NCI-H748 treated with DMSO at 0.1 percent for 48 hours (cell line): ENCODE measurements at places on chromosomes 1 and 21.

- no peak for DNase-seq
These were observed 235.3 kb downstream of the FAF1 start for GRCh38 chr1:50724626-50725286.

DNA sequence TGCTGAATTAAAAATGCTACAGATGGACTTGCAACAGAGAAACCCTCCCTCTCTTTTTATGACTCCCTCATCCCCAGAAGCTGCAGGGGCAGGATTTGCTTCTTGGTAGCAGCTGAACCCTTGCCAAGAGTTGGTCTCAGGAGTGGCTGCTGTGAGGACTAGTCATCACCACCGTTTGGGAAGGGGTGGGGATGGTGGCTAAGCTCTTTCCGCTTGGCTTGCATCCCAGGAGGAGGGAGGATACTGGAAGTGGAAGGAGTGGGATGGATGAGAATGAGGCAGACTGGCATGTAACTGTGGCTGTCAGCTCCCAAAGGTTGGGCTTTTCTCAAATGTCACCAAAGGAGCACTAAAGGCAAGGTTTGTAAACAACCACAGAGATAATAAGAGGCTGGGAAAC lies 50.8 kb upstream of the COL24A1 start:
- DNase-seq: no peak

- DNase-seq: no peak
These were observed 51.5 kb downstream of the CTH start for GRCh38 chr1:70462611-70463010.

DNA sequence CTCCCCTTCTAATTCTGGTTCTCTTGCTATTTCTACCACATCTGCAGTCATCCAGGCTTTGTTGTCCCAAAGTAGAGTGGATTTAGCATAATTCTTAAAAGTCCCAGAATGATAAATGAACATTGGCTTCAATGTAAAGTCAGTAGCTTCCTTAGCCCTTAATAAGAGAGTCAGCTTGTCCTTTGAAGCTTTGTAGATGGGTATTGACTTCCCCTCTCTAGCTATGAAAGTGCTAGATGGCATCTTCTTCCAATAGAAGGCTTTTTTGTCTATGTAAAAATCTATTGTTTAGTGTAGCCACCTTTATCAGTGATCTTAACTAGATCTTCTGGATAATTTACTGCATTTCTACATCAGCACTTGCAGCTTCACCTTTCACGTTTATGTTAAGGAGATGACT lies 181.4 kb upstream of the B3GALT2 start:
- no peak for DNase-seq

- DNase-seq: no peak
These were observed 84.3 kb downstream of the TENT5C start for GRCh38 chr1:117689997-117690625.

- DNase-seq: no peak
These were observed 395.4 kb downstream of the RRAGC start for GRCh38 chr1:38464071-38464661.

- DNase-seq: no peak
These were observed 252.5 kb upstream of the IRF2BP2 start for GRCh38 chr1:234862360-234862943.

DNA sequence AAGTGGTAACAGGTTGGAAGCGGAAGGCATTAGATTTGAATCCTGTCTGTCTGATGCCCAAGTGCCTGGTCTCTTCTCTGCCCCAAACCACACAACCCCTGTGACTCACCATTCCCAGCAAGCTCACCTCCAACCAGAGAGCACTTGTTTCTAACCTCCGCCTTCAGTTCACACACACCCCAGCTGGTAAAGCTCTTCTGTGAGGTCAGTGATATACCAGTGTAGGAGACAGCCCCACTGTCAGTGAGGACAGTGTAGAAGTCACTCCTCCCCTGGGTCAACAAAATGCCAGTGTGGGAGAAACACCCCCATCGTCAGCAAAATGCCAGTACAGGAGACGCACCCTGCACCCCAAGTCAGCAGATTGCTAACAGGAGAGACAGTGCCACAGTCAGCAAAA lies 2.6 kb downstream of the RIMS3 start:
- no peak for DNase-seq

- no peak for DNase-seq
These were observed 25.3 kb downstream of the F13B start for GRCh38 chr1:197041486-197042353.

DNA sequence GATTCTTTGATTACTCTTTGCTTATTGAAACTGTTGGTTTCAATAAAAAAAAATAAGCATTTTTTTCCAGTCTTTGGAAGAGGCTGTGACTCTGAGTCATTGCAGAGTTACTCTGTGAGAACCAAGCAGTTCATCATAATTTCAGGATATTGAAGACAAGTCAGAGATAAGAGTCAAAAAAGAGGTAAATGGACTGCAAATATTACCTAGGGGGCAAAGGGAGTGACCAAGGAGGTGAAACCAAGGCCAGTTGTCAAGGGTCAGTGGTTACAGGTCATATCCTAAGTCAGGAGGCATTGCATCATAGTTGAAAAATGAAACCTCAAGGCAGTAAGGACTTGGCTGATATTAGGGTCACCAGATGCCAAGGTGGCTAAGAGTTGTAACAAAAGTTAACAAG lies 597.1 kb upstream of the USP24 start:
- DNase-seq: no peak

DNA sequence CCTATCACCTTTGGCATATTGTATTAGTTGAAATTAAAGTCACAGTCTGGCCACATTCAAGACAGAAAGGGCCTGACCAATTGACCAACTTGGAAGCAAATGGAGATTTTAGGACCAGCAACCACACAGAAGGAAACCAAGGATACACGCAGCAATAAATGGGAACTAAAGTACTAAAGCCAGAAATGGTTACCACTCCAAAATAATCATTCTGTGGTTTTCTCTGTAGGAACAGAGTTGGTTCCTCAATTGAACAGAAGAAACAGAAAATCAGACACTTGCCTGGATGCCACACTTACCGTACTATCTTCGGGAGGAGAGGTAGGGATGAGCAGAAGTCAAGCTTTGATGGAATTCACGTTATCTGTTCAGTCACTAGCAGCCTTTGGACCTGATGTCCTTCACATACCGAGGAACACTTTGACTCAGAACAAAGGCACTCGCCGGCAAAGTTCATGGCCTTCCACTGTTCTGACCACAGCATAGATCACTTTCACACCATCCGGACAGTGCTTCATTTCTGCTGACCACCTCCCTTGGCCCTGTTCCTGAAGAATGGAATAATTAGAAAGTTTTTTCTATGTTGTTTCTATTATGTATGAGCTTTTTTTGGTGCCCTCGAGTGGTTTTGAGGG lies 96.9 kb downstream of the LPAR3 start:
- DNase-seq: no peak

DNA sequence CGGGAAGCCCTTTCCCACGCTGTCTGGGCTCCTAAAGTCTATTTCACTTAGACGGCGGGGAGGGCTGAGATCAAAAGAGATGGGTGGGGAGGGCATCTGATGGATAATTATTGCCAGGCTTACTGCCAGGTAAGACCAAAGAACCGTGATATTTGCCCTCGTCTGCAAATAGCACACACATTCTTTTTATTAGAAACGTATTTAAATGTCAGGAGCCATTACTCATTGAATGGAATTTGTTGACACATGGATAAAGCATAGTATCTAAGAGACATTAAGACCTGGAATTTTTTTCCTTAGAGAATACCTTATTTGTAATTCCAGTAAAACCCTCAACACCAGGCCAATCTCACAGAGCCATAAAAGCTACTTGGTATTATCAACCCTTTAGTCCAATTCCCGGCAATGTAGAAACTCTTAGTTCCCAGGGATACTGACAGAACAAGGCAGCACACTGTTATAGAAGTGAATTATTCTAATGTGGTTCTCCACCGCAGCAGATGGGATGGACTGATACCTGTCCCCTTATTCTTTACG lies 10.6 kb downstream of the URB1 start:
- DNase-seq: no peak

GRCh38 chr1:10788592-10789006 lies 7.8 kb downstream of the CASZ1 start:
- DNase-seq: no peak

DNA sequence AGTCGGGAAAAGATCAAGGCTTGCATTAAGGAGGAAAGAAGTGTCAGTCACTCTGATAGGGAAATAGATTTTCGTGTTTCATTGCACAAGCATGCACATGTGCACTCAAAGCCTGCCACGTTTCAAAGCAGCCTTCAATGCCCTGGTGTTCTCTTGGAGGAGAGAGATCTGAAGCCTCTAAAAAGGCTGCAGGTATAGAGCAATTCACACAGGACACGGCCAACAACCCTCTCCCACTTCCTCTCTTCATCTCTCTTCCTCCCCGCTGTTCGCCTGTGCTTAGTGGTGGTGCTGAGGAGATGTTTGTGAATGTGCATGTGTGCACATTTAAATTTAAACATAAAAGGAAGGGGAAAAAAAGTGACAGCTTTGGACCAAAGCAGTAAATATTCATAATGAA lies 117.7 kb downstream of the NUF2 start:
- no peak for DNase-seq

DNA sequence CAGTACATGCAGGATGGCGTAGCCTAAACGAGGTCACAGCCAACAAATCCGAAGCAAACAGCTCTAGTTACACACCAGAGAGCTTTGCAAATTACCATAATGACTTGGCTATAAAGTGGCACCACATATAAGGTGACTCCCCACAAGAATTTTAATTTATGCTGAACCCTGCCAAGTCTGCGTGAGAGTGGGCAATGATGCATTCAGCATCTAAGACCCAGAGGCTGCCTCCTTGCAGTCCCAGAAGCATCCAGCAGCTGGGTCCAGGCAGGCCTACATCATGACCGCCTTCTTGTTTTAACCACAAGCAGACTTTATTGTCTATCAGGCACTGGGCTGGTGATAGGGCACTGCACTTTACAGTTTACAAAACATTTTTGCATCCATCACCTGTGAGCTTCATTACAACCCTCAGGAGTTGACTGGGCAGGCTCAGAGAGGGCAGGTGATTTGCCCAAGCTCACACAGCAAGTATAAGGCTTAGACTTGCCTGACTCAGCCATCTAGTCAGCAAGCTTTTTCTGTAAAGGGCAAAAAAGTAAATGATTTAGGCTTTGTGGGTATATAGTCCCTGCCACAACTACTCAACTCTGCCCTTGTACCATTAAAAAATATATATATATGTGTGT lies 134.6 kb downstream of the GLIS1 start:
- DNase-seq: no peak

GRCh38 chr1:89725011-89725370 lies 92.1 kb downstream of the LRRC8C start:
- DNase-seq: no peak

DNA sequence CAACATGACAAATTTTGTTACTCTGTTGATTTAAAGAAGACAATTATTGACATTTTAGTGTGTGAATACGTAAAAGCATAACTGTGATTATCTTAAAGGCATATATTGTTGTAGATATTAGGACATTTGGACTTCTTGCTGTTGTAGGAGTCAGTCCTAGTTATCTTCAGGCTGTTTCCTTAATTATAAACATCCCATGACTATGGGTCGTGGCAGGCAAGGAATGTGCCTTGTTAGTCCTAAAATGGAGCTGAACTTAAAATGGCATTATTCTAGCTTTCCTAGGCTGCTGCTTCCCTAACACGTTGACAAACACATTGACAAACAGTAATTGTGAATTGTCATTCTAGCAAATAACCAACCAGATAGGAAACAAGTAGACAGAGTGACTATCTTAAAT lies 4.4 kb upstream of the MPZL1 start:
- DNase-seq: no peak

GRCh38 chr1:234558330-234558836 lies 51.6 kb downstream of the IRF2BP2 start:
- DNase-seq: no peak

DNA sequence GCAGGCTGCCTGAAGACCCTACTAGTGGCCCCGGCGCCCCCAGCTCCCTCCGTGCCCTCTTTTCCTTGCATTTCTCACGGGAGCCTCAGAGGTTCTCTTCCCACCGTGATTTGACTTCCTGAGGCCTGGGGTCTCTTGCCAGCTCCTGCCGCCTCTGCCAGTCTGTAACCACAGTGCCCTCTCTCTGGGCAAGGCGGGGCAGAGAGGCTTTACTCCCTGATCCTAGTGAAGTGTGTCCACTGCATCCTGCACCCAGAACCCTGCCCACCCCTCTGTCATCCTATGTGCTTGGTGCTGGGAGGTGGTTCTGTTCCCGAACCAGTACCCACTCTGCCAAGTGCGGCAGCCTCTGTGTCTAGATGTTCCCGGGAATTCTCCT lies 2.4 kb downstream of the ESPN start:
- DNase-seq: no peak

DNA sequence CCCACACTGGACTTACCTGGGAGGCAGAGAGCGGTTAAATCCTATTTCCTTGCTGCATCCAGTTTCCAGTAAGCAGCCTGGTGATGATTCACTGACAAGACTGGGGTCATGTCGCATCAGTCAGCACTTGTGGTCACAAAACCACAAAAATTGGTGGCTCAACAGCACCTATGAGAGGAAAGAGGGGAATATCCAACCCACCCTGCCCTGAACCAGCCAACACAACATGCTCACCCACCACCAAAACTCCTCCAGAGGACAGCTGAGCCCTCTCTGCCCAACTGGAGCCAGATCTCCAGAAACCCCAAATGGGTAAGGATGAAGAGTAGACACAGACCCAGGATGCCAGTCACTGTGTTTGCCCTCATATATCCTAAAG lies 64.0 kb downstream of the CD46 start:
- DNase-seq: no peak

- DNase-seq: no peak
These were observed at the start of gene CAPN8 for GRCh38 chr1:223665592-223666312. Gene CAPN8, minus strand, starts transcription at chr1:223665701. Its CDS starts 55 bp downstream, at chr1:223665646.
